ENCODE measurements at places on chromosomes 4 and X. TPM values are rescaled to one million over a fixed set of nuclear protein-coding genes. Genes with fewer than 3 reads are reported as not detected.

- no peak for DNase-seq
Observed at GRCh38 chr4:146930673-146931072, 15.0 kb downstream of the TTC29 start.

- DNase-seq, result no peak
Observed at GRCh38 chrX:21479695-21480270, 105.6 kb downstream of the CNKSR2 start.

- no peak for DNase-seq
Observed at GRCh38 chrX:35076061-35076460, 133.5 kb downstream of the FAM47B start.

RAI2 gene
- 28.0 TPM for total RNA-seq

GRCh38 chr4:54914781-54915180 lies 210.6 kb downstream of the KDR start:
- no peak for DNase-seq

Data from ureter (tissue), 1 donor.